ENCODE measurements at places on chromosomes 1 and 21. TPM values are rescaled to one million over a fixed set of nuclear protein-coding genes. Genes with fewer than 3 reads are reported as not detected.

GRCh38 chr1:162074276-162075005 lies 5.0 kb downstream of the NOS1AP start:
- DNase-seq = peak; percentile 22

GRCh38 chr1:167115655-167116054 lies 21.8 kb downstream of the STYXL2 start:
- DNase-seq = no peak

GRCh38 chr1:29281571-29281970 lies 45.2 kb downstream of the PTPRU start:
- no peak for DNase-seq

DNA sequence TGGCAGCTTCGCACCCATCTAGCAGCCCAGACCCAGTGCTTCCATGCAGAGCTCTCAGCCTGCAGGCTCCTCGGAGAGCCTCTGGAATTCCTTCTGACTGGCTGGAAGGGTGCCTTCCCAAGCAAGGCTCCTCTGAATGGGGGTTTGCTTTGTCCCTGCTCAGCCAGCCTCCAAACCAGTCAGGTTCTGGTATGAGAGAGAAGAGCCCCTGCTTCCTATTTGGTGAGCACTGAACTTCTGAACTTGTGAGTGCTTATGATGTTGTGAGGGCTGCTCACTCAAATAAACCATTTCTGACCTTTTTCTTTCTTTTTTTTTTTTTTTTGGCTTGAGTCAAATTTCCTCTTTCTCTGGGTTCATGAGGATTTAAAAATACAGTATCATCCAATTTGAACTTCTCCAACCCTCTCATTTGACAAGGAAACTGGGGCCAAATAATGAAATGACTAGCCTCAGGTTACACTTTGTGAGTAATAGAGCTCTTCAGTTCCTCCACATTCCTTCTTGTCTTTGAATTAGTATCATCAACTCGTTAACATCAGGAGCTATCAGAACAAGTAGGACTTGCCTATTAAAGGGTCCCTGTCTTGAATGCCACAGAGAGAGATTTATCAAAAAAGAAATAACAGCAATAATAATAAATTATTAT lies 39.6 kb downstream of the GFI1 start:
- no peak for DNase-seq

DNA sequence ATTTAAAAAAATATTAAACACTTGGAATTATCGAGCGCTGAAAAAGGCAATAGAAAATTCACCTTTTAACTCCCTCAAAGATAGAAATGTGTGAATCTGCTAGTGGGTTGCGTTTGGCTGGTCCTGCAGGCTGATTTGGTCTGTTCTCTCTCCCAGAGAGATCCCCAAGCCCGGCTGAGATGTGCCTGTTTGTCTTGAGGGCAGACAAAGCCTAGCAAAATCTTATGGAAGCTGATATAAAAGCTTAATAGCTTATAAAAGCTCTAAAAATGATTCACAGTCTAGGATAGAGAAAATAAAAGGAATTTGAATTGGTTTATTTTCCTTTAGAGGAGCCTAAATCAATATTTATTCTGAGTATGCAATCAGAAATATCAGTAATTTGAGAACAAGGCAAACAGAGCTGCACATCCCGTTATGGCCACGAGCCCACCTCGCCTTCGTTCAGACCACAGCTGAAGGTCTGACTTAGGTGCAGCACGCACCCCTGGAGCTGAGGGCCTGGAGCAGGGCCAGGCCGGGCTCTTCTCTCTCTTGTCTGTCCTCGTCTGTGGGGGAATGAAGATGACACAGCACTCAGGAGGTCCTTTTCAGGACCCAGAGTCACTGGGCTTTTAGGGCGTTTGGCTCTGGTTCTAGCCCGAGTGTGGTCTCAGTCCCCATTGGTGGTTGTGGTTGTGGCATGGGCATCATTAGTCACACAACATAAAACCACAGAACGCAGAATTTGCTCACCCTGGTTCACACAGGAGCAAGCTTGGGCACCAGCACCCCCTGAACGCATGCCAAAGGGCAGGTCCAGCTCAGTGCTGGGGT lies 18.6 kb downstream of the PDE9A start:
- no peak for DNase-seq

DNA sequence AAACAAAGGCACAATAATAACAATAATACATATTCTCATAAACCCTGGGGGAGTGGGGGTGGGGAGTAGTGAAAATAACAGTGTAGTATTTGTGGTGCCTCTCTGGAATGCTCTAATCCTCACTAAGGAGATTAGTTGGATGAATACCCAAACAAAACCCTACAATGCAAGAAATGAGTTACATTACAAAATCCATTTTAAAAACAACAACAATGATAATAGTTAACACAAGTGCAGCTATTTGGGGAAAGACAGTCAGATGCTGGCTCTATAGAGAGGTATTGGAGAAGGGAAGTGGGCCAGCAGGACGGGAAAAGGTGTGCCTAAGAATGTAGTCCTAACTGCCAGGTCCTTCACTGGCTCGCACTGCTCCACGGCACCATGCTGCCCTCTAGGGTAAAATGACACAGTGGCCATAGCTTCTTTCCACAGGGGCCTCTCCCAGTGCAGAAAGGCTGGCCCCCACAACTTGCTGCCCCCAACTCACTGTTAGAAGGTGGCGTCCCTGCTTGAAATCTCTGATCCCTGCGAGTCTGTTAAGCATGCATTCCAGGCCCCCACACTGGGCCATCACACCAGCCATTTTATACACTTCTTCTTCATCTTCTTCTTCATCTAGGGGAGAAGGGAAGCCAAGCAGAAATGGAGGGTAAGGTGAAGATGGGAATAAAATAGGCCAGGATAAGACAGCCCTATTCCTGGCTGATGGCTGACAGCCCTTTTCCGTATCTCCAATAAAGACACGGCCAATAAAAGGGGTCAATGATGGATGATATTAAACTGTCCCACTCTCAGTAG lies 113.8 kb downstream of the UBR4 start:
- no peak for DNase-seq

GRCh38 chr1:6099787-6100765 lies 54.4 kb downstream of the KCNAB2 start:
- DNase-seq = no peak

DNA sequence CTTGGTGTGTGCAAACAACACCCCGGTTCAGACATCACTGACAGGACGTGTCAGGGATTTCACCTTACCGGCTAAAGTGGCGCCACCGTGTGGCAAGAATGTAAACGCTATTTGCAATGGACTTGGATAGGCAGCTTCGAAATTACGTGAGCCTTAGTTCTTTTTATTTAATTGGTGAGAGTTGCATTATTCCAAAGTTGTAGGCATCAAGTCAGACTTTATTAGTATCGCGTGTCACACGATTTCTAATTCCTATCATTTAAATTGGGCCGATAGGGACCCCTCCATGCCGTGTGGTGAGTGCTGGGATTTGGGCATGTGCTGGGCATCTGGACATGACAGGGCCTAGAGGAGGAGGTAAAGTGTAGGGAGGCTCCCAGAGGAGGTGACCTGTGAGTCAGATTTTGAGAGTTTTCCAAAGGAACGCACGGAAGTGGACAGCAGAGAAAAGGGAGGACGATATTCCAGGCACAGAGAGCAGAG lies 14.5 kb upstream of the CPT2 start:
- DNase-seq = peak; percentile 66

GRCh38 chr1:42266253-42267135 lies 68.5 kb downstream of the FOXJ3 start:
- no peak for DNase-seq

- no peak for DNase-seq
Measured at GRCh38 chr1:243230914-243231313, 24.2 kb downstream of the CEP170 start.

DNA sequence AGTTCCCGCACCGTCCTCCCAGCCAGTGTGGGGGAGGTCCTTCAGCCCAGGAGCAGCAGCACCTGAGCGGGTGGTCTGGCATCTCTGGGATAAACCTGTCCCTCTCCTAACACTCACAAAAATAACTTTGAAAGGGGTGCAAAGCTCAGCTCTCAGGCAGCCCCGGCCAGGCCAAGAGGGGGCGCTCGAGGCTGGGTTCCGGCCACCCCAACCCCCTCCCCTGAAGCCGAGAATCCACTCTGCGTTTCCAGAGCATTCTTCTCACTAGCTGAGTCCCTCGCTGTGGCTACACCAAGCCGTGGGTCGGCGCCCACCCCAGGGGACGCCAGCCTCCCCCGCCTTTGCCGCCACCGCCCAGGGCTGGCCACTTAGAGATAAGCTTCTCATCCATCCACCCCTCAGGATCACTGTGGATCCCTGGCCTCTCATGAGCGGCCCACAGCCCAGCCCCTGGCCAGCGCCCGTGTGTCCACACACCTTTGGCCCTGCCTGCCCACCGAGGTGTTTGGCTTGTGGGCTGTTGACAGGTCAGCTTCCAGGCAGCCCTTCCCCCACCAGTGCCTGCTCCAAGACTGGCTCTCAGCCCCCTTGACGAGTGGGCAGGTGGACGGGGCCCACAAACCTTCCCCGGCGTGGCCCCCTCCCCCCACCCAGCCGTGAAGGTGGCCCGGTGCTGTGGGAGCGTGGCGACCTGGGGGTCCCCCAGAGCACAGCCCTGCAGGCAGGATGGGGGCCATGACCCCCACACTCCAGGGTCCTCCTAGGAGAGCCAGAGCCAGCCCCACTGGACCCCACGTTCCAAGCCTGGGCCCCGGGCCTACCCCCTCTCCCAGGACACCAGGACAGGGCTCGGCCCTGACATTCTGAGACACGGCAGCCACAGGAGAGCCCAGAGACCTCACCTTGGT lies 1.9 kb downstream of the FTCD start:
- DNase-seq = no peak

DNA sequence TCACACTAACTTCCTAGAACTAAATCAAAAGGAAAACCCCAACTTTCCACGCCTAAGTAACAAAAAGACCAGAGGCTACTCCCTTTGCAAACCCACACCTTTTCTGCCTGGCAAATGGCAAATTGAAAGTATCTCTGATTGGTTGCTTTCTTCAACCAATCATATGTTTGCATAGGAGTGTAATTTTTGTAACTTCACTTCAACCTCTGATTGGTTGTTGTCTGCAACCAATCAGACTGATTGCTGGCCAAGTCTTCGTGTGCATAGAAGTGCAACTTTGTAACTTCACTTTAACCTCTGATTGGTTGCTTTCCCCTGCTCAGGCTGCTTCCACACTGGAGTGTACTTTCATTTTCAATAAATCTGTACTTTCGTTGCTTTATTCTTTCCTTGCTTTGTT lies 36.9 kb upstream of the PADI2 start:
- peak; percentile 30 for DNase-seq

DNA sequence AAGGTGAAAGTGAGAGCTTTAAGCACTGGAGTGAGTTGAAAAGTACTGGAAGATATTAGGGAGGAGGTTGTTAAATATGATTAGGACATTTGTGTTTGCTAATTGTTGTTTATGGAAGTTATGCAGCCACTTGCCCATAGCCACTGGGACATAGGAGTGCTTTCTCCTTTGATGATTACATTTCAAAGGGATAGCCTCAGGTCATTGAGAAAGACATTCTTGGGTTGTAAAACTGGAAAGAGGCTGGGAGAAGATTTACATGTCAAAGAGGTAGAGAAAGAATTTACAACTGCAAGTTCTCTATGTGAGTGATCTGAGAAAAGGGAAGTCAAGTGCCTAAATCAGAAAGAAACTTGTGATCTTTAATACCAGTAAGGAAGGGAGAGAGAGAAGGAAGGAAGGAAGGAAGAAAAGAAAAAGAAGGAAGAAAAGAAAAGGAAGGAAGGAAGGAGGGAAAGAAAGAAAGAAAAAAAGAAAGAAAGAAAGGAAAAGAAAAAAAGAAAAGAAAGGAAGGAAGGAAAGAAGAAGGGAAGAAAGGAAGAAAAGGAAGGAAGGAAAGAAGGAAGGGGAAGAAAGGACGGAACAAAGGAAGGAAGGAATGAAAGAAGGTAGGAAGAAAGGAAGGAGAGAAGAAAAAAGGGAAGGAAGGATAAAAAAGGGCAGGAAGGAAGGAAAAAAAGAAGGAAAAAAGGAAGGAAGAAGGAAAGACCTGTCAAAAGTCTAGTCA lies 284.6 kb upstream of the DPYD start:
- no peak for DNase-seq

- DNase-seq = no peak
Measured at GRCh38 chr1:207755846-207756693, 4.2 kb downstream of the CD46 start.

DNA sequence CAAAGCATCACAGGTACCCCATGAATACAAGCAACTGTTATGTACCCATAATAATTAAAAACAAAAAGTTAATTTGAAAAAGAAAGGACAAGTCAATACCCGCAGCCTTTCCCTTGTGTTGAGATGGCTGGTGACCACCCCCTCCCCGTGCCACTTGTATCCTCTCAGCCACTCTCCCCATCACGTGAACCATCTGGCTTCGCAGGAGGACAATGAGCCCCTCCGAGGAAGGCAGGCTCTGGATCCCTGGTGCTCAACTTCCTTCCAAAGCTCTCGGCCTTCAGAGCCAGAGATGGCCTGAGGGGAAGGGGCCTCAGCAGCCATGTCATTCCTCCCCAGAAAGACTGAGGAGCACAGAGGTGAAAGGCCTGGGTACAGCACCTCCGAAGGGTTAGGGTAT lies 120.4 kb upstream of the RAB4A start:
- no peak for DNase-seq

Gene ESPN
- polyA plus RNA-seq = not detected

Gene FAM167B
- not detected for polyA plus RNA-seq

Gene SFN
- polyA plus RNA-seq = not detected

Gene IL12RB2
- not detected for polyA plus RNA-seq

Data from CD14-positive monocyte (primary cell).